Neuronal stem cell (in vitro differentiated cells): ENCODE measurements at places on chromosomes 4 and X.

DNA sequence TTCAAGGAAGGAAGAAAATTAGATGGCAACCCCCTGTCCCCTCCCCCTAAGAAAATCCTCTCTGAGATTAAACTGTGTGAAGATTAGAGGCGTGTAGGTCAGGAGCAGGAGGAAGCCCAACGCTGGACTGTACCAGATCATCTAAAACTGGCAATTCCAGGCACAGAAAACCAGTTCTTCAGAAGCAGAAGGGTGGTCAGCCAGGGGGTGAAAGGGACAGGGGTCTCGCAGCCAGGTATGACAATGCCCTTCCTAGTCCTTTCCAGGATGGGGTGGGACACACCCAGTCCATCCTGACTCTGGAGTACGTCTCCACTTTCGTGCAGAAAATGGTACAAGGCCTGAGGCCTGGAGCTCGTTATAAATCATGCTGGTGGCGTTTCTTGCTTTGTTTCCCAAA, 3.3 kb upstream of the RHOH start:
- H3K27ac ChIP-seq, result no peak overlapping the region
- H3K4me3 ChIP-seq, result no peak overlapping the region
- H3K27me3 ChIP-seq, result no peaks in the 10 kb centered on the region
- peaks cover 15% of the 10 kb centered on the region for H3K4me1 ChIP-seq

- DNase-seq, result peak; percentile 24
- no peaks in the 10 kb centered on the region for H3K4me1 ChIP-seq
- H3K36me3 ChIP-seq, result no peaks in the 10 kb centered on the region
- no peaks in the 10 kb centered on the region for H3K27me3 ChIP-seq
- peak within 1 kb of the TSS; percentile 96 for H3K4me3 ChIP-seq
Observed at GRCh38 chrX:24149351-24150050, at the start of gene ZFX. Gene ZFX, plus strand, starts transcription at chrX:24149729. Its CDS starts 23,014 bp downstream, at chrX:24172743.

DNA sequence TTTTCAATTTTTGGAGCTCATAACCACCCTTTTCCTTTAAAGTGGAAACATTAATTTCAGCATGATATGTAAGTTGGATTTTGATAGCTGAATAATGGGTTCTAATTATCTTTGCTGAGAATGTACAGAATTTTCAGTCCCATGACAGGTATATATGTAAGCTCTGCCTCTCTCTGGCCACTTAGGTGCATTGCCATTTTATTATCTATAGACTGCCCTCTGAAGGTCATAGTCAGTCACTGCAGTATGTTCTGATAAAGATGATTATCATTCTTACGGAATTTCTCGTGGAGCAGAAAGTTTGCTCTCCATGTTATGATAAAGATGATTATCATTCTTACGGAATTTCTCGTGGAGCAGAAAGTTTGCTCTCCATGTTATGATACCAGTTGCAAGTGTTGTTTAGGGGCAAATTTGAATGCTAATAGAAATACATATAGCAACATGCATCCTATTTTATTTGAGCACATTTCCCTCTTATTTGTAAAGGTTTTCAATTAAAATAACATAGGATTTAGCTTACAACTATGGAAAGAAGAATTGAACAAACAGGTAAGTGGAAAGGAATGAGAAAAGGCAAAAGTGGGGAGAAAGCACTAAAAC, 10.4 kb downstream of the AFP start:
- H3K27me3 ChIP-seq, result no peaks in the 10 kb centered on the region
- no peaks in the 10 kb centered on the region for H3K36me3 ChIP-seq
- H3K4me1 ChIP-seq, result peaks cover 4% of the 10 kb centered on the region
- H3K4me3 ChIP-seq, result no peak overlapping the region

DNA sequence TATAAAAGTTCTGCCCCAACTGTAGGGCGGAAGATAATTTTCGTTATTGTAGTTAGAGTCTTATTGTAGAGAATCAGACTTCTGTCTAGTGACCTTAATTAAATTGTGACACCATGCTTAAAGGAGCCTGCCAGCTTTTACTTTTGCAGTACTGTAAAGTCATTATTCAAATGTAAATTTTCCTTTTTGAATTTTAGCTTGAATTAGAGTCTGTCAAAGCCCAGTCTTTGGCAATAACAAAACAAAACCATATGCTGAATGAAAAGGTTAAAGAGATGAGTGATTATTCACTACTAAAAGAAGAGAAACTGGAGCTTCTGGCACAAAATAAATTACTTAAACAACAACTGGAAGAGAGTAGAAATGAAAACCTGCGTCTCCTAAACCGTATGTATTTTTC, 21.8 kb downstream of the OFD1 start:
- no peak overlapping the region for H3K27ac ChIP-seq
- H3K4me1 ChIP-seq, result no peaks in the 10 kb centered on the region
- DNase-seq, result no peak
- no peaks in the 10 kb centered on the region for H3K27me3 ChIP-seq
- no peak overlapping the region for H3K4me3 ChIP-seq

DNA sequence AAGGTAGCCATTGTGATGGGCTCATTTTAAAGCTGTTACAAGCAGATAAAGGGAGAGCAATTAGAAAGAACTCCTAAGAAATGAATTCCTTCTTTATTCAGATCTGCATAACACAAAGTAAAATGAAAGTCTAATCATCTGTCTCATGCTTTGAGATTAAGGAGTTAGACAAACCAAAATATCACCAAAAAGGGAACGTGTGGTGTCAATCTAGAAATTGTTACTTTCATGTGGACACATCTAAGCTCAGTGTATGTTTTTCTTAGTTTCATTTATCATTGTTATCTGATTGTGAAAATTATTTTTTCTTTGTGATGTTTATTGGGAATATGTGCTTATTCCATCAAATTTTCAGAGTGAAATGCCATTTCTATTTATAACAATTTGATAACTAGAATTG, 80.3 kb downstream of the BANK1 start:
- no peaks in the 10 kb centered on the region for H3K4me1 ChIP-seq
- no peak for DNase-seq
- no peak overlapping the region for H3K27ac ChIP-seq
- H3K36me3 ChIP-seq, result no peaks in the 10 kb centered on the region
- H3K27me3 ChIP-seq, result no peaks in the 10 kb centered on the region
- no peak overlapping the region for H3K4me3 ChIP-seq

DNA sequence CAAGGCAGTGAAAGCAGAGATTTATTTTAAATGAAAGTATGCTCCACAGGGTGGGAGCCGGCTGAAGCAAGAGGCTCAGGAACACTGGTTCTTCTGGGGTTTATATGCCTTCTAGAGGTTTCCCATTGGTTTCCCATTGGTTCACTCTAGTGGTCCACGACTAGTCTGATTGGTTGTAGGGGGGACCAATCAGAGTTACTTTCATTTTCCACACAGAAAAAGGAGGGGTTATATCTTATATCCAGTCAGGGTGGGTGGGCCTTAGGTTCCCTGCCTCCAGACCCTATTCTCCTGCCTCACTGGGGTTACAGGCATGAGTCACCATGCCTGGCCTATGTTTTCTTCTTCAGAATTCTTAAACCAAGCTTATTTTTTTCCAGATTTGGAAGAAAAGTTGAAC, 101.6 kb downstream of the KLHL8 start:
- no peak for DNase-seq

- peaks cover 8% of the 10 kb centered on the region for H3K4me1 ChIP-seq
- H3K27ac ChIP-seq, result no peak overlapping the region
- H3K4me3 ChIP-seq, result no peak overlapping the region
Observed at GRCh38 chrX:71992711-71993110, 82.1 kb downstream of the NHSL2 start.

- H3K4me1 ChIP-seq, result peaks cover 5% of the 10 kb centered on the region
- H3K27me3 ChIP-seq, result no peaks in the 10 kb centered on the region
- DNase-seq, result no peak
Observed at GRCh38 chrX:48972220-48973164, 848 bp upstream of the KCND1 start.

- H3K4me1 ChIP-seq, result no peaks in the 10 kb centered on the region
- no peaks in the 10 kb centered on the region for H3K36me3 ChIP-seq
- no peak for DNase-seq
- no peak overlapping the region for H3K4me3 ChIP-seq
Observed at GRCh38 chr4:68466751-68467150, 19.5 kb downstream of the TMPRSS11E start.

- no peak overlapping the region for H3K4me3 ChIP-seq
- no peak for DNase-seq
- no peaks in the 10 kb centered on the region for H3K27me3 ChIP-seq
- H3K27ac ChIP-seq, result no peak overlapping the region
Observed at GRCh38 chrX:24335871-24336270, 22.0 kb upstream of the SUPT20HL2 start.

GRCh38 chr4:145219090-145219489, 38.7 kb upstream of the OTUD4 start:
- no peak for DNase-seq
- H3K4me1 ChIP-seq, result no peaks in the 10 kb centered on the region
- H3K27ac ChIP-seq, result no peak overlapping the region
- no peak overlapping the region for H3K4me3 ChIP-seq
- no peaks in the 10 kb centered on the region for H3K36me3 ChIP-seq
- no peaks in the 10 kb centered on the region for H3K27me3 ChIP-seq

- H3K4me1 ChIP-seq, result peaks cover 8% of the 10 kb centered on the region
- no peak overlapping the region for H3K27ac ChIP-seq
- no peaks in the 10 kb centered on the region for H3K36me3 ChIP-seq
- peak; percentile 30 for DNase-seq
- no peaks in the 10 kb centered on the region for H3K27me3 ChIP-seq
Observed at GRCh38 chr4:926538-926937, 5.6 kb downstream of the GAK start.

GRCh38 chrX:39728025-39728424, 369.7 kb downstream of the BCOR start:
- no peaks in the 10 kb centered on the region for H3K27me3 ChIP-seq
- no peak overlapping the region for H3K27ac ChIP-seq
- H3K4me3 ChIP-seq, result no peak overlapping the region
- no peaks in the 10 kb centered on the region for H3K36me3 ChIP-seq

GRCh38 chrX:54695816-54696487, 102.1 kb downstream of the ITIH6 start:
- no peak for DNase-seq
- H3K36me3 ChIP-seq, result no peaks in the 10 kb centered on the region
- no peaks in the 10 kb centered on the region for H3K27me3 ChIP-seq
- H3K27ac ChIP-seq, result no peak overlapping the region
- H3K4me3 ChIP-seq, result no peak overlapping the region

DNA sequence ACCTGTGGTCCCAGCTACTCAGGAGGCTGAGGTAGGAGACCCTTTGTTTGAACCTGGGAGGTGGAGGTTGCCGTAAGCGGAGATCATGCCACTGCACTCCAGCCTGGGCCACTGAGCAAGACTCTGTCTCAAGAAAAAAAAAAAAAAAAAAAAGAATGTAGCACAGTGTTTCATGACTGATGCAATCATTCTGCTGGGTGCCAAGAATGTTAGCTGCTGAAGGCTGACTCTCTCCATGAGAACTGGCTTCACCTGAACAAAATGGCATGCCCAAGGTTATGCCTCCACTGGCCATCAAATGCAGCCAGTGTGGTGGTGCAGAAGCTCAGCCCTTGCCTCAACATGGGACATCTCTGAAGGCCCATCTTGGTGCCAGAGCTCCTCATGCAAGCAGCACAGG, 412.1 kb downstream of the ADAM29 start:
- no peaks in the 10 kb centered on the region for H3K27me3 ChIP-seq
- no peaks in the 10 kb centered on the region for H3K36me3 ChIP-seq
- no peak overlapping the region for H3K27ac ChIP-seq
- no peak for DNase-seq
- H3K4me1 ChIP-seq, result no peaks in the 10 kb centered on the region

DNA sequence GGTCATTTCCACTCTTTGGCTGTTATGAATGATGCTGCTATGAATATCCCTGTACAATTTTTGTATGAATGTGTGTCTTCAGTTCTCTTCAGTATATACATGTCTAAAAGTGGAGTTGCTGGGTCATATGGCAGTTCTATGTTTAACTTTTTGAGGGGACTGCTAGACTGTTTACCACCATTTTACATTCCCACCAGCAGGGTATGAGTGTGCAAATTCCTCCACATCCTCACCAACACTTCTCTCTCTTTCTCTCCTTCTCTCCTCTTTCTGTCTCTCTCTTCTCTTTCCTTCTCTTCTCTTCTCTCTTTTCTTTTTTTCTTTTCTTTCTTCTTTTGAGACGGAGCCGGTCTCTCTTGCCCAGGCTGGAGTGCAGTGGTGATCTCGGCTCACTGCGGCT, 7.8 kb downstream of the WWC2 start:
- DNase-seq, result no peak
- no peaks in the 10 kb centered on the region for H3K4me1 ChIP-seq
- H3K27ac ChIP-seq, result no peak overlapping the region
- no peaks in the 10 kb centered on the region for H3K27me3 ChIP-seq
- H3K4me3 ChIP-seq, result no peak overlapping the region

DNA sequence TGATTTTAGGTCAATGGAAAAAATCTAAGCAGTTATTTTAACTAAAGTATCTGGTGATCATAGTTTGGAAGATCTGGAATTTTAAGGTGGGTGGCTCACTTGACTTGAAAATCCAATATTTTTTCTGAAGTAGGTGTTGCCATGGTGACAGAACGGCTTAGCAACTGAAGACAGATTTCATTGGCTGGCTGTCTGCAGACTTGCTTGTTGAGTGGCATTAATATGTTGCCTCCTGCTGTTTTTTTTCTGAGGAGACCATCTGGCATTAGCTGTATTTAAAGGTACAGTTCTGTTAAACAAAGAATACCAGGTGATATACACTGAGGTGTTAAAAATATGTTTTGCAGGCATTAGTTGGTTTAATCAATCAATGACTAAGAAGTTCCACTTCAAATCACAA, 19.8 kb downstream of the CPE start:
- peak; percentile 24 for DNase-seq
- no peaks in the 10 kb centered on the region for H3K36me3 ChIP-seq
- H3K4me3 ChIP-seq, result no peak overlapping the region
- H3K27ac ChIP-seq, result no peak overlapping the region
- peaks cover 12% of the 10 kb centered on the region for H3K4me1 ChIP-seq

DNA sequence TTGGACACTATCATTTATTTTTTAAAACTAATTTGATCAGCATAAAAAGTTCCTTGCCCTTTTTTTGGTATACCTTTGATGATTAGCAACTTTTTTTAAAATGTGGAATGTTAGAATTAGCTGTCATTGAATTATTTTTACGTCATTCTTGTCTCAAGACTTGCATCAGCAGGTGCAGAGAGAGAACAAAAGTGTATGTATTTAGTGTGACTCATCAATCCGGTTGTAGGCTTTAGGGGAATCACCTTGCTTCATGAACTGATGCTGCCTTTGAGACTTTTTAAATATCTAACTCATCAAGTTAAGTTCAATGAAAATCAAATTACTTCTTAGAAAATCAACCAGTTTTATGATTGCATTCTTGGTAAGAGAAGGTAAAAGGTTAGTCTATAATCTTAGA, 125.1 kb downstream of the ARX start:
- DNase-seq, result no peak
- H3K36me3 ChIP-seq, result peaks cover 2% of the 10 kb centered on the region
- no peak overlapping the region for H3K4me3 ChIP-seq
- H3K4me1 ChIP-seq, result peaks cover 1% of the 10 kb centered on the region

DNA sequence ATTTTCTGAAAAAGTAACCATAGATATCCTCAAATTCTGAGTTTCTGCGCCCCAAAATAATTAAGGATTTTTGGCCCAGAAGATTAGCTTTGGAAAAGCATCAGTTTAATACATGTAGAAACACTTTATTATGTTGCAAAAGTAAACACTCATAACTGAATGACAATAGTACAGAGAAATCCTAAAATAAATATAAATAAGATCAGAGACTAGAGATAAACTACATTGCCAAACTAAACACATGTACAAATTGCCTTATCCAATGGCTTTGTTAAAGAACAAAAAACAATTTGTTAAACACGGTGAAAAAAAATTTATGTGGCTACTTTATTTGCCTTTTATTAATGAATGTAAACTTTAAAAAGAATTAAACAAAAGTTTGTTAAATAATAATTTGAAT, 17.5 kb downstream of the SPOCK3 start:
- DNase-seq, result no peak
- H3K27ac ChIP-seq, result no peak overlapping the region
- no peaks in the 10 kb centered on the region for H3K4me1 ChIP-seq
- no peaks in the 10 kb centered on the region for H3K36me3 ChIP-seq
- no peaks in the 10 kb centered on the region for H3K27me3 ChIP-seq
